H4 (cell line): ENCODE measurements at places on chromosomes 5 and 9. TPM values are rescaled to one million over a fixed set of nuclear protein-coding genes. Genes with fewer than 3 reads are reported as not detected.

Gene MYO10
- total RNA-seq = 28.7 and 34.7 TPM in 2 replicates

Gene TMC1
- not detected in 2 replicates for total RNA-seq

Gene SLC45A2
- not detected in 2 replicates for total RNA-seq

Gene PCDHB13
- 1.2 and 2.0 TPM in 2 replicates for total RNA-seq

Gene DMRTA1
- total RNA-seq = 0.54 and 1.4 TPM in 2 replicates

Gene BARX1
- not detected in 2 replicates for total RNA-seq

Gene SOX30
- total RNA-seq = not detected in 2 replicates

Gene CBY3
- not detected in 2 replicates for total RNA-seq

Gene PDE8B
- total RNA-seq = 0.19 TPM in 1 of 2 replicates, not detected in the other

DNA sequence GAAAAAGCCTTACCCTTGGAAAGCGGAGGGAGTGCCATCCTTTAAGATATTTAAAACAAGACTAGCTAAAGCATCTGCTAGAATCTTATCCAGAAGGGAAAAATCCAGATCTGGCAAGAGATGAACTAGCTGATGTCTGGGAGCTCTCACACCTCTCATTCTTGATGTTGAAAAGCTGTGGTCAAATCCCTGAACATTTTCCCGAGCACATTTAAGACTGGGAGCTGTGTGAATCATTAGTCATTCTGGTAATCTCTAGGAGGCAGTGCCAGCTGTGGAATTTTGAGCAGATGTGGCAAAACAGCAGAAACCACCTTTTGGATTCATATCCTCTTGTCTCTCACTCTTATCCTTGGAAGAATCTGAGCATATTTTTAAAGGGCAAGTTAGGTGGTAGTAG, 218.0 kb downstream of the MAN2A1 start:
- peak; percentile 48 for DNase-seq

GRCh38 chr5:178348356-178349074, 115.9 kb upstream of the PHYKPL start:
- DNase-seq = no peak

- no peak for DNase-seq
Measured at GRCh38 chr9:122248448-122248865, 16.2 kb downstream of the RBM18 start.

GRCh38 chr9:35935755-35936509, 22.0 kb downstream of the OR2S2 start:
- DNase-seq = no peak

- no peak for DNase-seq
Measured at GRCh38 chr9:84072621-84073180, 92.1 kb downstream of the RMI1 start.

GRCh38 chr5:122909470-122910100, 64.2 kb downstream of the SNX24 start:
- DNase-seq = no peak

DNA sequence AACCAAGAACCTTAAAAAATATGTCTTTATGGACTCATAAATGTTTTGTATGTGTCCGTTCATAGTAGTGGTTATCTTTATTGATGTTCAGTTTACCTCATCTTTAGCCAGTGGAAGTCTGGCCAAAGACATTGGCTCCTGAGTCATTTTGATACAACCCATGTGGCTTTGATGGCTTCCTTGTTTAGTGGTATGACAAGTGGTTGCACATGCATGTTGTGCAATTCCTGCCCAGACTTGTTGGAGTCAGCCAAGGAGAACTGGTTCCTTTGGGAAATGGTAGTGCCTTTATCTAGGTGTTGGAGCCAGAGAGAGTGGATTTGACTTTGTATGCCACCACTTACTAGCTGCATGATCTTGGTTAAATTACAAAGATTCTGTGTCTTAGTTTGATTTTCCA, 94.3 kb downstream of the RPS23 start:
- DNase-seq = peak; percentile 41

GRCh38 chr9:121071756-121072421, 2.9 kb upstream of the CNTRL start:
- no peak for DNase-seq

- no peak for DNase-seq
Measured at GRCh38 chr9:6761306-6761705, 3.5 kb downstream of the KDM4C start.

GRCh38 chr9:126420643-126421564, 94.3 kb downstream of the MVB12B start:
- peak; percentile 40 for DNase-seq

DNA sequence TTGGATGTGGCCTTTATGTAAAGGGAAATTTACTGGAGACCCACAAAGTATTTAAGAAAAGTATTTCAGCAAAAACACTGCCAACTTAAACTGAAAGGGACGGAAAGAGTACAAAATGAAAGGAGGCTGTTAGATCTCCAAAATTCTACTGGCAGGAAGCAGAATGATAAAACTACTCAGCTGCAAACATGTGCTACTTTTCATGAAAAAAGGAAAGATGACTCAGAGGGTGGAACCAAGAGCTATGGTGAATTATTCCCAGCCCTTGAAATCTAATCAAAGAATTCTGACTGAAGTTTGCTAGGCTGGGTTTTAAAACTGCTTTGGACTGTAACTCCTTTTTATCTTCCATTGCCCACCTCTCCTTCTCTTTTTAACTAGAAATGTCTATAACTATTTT, 58.6 kb upstream of the ZBED3 start:
- no peak for DNase-seq

DNA sequence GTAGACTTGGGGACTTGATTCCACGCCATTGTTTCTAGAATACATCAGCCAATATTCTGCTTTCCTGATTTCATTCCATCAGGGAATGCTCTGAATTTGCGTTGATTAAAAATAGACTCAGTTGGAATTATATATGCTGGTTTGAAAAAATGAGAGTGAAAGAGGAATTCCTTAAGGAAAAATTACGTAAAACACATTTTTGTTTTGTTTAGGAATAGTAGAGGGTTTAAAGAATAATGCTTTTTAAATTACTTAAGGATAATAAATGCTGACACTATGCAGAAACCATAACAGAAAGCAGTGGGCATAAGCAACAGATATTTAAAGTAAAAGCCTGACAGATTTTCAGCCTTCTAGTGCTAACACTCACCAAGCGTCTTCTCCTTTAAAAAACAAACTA, 235.0 kb downstream of the ADAMTS6 start:
- no peak for DNase-seq

DNA sequence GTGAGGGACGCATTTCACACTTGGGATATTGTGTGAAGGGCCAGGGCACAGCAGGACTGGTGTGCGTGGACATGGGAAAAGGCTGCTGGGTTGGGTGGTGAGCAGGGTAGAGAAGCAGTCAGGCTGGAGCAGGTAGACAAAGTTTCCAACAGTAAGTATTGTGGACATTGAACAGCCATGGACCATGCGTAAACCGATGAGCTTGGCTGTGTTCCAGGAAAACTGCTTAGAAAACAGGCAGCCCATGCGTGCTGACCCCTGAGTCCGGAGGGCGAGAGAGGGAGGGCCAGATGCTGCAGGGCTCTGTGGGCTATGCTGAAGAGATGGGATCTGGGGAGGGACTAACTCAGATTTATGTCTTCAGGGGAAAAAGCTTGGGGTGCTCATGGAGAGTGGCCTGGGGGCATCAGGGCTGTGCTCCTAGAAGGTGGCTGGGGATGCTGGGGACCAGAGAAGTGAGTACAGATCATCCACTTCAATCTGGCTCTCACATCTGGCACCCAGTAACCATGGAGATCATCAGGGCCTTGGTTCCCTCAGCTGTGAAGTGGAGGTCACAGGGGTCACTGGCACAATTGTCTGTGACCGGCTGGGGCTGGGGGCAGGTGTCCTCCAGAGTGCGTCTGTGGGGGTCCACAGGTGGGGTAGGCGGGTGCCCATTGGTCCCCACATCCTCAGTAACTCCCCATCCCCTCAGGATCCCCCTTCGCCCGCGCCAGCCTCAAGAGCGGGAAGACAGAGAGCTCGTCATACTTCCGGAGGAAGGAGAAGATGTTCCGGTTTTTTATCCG, 93.3 kb downstream of the CACNA1B start:
- DNase-seq = no peak
